ENCODE measurements at places on chromosomes 16 and 17.
A peak's percentile ranks its signal among the peaks of the same experiment; 100 is the strongest.

GRCh38 chr17:39903158-39903884, 15.1 kb downstream of the GSDMB start:
- DNase-seq: peak; percentile 44

GRCh38 chr16:64982581-64982980, 139.3 kb downstream of the CDH11 start:
- no peak for DNase-seq

DNA sequence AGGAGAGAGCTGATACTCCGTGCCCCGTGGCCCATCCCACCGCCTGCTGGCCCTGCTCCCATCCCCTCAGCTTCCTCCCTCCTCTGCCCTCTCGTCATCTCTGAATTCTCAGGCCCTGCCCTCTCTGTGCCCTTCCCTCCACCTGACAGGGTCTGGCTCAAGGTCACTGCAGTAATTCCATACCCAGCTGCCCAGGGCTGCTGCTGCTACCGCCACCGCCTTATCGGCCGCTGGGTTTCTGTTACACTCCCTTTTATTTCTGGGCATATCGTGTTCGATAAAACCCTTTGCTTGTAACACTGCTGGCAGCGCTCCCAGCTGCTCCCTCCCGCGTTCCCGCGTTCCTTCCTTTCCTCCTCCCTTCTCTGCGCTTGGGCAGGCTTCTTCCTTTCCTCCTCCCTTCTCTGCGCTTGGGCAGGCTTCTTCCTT, 1.2 kb downstream of the EPN3 start:
- peak; percentile 55 for DNase-seq

DNA sequence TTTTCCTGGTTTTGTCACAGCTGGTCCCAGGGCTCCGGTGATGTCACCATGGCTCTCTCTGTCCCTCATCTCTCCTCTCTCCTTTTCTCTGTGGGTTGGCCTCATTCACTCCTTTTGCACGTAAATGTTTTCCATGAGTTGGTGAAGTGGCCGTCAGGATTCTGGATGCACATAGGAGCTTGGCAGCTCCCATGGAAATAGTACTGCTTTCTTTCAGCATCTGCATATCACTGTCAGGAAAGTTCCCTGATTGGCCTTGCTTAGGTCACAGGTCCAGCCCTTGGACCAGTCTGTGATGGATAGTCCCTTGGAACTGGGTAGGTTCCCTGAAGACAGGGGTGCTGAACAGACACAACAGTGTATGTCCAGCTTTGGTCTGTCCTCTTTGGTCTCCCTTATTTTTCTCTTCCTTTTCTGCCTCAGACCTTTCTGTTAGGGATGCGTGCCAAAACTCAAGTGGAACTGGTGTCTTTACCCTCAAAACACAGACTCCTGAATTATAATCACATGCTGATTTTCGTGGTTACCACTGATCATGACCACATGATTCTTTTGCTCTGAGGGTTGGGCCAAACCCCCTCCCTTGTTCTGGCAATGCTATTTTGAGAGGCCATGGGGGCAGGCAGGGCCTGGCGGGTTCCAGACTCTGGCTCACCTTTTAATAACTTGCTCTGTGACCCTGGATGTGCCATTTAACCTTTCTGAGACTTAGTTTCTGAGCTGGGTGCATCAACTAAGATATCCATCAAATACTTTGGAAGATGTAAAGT, 99.0 kb downstream of the MSI2 start:
- DNase-seq: peak; percentile 44

DNA sequence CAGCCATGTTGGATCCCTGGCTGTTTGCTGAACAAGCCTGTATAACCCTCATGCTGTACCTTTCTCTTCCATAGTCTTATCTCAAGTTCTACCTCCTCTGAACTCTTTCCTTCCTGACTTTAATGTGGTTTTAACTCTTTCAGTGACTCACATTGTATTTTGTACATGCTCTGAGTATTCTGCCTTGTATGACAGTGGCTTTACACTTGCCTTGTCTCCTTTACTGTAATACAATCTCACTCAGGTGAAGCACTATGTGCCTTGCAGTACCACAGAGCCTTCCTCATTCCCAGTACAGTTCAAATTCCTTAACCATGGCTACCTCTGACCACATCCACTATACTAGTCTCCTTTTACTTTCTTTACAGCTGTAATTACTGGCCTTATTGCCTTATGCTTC, 14.1 kb downstream of the PSMD11 start:
- DNase-seq: no peak

- no peak for DNase-seq
Measured at GRCh38 chr17:72687886-72688285, 404.6 kb downstream of the SLC39A11 start.

GRCh38 chr16:10253409-10253808, 71.2 kb upstream of the GRIN2A start:
- DNase-seq: no peak

DNA sequence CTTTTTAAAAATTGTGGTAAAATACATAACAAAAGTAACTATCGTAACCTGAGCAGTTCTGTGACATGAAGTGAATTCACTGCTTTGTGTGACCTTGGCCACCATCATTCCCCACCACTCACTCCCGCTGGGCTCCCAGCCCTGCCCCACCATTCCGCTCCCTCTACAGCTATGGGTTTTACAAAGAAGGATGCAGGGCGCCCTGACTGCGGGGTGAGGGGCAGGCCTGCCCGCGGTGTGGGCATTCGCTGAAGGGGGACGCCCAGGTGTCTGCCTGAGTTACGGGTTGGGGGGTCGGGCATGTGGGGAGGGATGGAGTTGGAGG, at the start of gene CEMP1:
CEMP1 (minus strand) TSS at position 38 of the 325 bp plus-strand sequence. CDS start 335 bp downstream, outside the sequence.
- DNase-seq: no peak

DNA sequence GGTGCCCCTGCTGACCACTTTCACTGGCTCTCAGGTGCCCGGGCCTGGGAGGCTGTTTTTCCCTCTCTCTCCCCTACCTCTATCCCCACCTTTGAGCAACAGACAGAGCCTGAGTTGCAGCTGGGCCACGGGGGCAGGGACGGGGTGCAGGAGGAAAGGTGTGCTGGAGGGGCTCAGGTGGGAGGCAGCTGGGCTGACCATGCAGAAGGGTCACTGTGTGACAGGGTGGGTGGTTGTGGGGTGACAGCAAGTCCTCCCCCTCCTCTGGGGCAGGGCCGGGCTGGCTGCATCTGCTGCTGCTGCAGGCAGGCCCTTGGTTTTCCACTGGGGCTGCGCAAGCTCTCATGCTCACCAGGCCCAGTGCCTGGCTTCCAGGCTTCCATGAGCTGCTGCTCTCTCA, 6.6 kb downstream of the ZNF319 start:
- no peak for DNase-seq
